ENCODE measurements at places on chromosomes 16 and 17.

DNA sequence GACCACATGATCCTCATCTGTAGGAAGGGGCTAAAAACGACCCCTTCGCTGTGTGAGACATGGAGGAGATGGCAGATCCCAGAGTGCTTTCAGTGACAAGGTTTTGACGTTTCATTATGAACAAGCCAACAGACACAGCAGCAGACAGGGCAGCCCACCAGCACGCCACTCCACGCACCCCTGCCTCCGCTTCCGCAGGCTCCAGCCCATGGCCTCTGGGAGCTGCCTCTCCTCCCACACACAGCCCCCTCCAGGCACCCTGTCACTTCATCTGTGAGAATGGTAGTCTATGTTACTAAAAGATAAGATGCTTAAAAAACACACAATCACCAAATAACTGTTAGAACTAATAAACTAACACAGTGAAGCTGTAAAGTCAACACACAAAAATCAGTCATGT is 12.3 kb upstream of the ADCY7 start:
- DNase-seq: no peak

DNA sequence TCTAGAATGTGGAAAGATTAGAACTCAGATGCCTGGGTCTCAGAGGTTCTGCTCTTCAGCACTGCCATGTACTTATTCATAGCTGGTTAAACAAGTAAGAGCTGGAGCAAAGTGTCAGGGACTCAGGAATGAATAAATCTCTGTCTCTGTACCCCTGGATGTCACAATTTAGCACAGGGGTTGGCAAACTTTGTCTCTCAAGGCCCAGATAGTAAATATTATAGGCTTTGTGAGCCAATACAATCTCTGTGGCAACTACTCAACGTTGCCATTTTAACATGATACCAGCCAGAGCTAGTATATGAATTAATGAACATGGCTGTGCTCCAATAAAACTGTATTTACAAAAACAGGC is 220.3 kb upstream of the MON1B start:
- no peak for DNase-seq

DNA sequence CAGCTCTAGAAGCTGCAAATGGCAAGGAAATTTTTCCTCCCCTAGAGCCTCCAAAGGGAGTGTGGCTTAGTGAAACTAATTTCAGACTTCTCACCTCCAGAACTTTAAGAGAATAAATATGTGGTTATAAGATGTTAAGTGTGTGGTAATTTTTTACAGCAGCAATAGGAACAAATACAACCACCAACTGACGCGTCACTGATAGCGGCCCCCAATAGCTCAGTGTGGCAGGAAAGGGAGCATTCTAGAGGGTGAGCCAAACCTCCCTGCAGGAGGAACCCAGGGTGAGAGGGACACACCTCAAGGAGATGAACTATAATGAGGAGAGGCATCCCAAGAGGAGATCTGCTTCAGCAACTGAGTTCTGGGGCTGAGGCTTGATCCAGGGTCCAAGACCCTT is 4.0 kb downstream of the CCL4 start:
- DNase-seq: no peak

- DNase-seq: no peak
These were observed 200.6 kb upstream of the EEF2KMT start for GRCh38 chr16:5298202-5298601.

DNA sequence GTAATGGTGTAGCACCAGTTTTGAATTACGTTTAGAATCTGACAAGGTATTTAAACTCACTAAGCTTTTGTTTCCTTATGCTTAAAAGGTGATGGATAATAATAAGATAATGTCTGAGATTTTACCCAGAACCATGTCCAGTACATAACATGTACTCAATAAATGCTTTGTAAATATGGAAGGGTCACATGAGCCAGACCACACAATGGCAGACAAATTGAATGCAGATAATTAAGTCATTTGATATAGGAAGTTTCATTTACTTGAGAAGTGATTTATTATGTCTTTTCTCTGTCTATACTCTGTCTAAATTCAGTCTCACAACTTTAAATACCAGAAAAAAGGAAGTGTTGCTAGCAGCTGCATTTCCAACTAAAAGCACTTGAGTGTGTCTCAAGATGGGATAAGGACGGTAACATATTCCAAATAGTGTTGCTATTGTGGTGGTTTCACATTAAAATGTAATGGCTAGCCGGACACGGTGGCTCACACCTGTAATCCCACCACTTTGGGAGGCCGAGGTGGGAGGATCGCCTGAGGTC is 52.5 kb upstream of the DHX40 start:
- no peak for DNase-seq

DNA sequence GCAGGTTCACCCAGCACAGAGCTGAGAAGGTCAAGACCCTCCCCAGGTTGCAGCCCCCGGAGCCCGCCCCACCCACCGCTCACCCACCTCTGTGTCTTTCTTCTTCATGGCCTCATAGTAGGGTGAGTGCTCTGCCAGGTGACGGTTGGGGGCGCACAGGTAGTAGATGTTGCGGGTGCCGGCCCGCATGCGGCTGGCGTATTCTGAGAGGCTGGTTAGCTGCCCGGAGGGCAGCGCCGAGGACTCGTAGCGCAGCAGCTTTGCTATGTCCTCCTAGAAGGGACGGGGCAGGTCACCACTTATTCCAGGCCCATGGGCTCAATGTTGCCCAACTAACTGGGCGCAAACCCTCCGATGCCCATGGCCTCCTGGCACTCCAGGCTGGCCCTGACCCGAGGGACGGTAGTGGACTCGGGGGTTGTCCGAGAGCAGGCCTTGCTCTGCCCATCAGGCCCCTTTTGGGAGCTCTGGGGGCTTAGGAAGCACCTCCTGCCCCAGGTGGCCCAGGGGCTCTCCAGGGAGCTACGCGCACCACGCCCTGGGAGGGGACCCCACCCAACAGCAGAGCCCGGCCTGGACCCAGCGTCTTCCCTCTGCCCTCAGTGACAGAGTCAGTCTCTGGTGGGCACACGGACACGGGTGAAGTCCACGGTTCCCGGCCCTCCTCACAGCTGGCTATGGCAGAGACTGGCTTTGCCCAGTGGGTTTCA is 9.9 kb downstream of the DNASE1 start:
- no peak for DNase-seq

GRCh38 chr16:66851166-66851964 is 7.2 kb downstream of the CA7 start:
- DNase-seq: no peak

DNA sequence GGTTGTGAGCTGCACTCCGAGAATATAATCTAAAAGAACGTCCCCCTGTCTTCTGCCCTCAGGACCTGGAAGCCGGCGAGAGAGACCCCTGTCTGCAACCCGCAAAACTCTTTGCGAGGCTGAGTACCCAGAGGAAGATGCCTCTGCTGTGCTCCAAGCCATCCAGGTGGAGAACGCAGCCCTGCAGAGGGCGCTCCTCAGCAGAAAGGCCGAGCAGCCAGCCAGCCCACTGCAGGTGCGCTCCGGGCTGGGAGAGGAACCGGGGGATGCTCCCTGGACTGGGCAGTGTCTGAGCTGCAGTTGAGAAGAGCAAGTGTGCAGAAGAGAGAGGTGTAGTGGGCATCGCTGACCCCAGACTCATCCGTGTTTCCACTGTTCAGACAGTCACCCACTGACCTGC is 148.3 kb downstream of the KATNIP start:
- no peak for DNase-seq

- no peak for DNase-seq
These were observed 65.8 kb downstream of the CYTH1 start for GRCh38 chr17:78716292-78716691.

GRCh38 chr16:65781363-65781762 is 585.1 kb upstream of the CDH5 start:
- DNase-seq: no peak

DNA sequence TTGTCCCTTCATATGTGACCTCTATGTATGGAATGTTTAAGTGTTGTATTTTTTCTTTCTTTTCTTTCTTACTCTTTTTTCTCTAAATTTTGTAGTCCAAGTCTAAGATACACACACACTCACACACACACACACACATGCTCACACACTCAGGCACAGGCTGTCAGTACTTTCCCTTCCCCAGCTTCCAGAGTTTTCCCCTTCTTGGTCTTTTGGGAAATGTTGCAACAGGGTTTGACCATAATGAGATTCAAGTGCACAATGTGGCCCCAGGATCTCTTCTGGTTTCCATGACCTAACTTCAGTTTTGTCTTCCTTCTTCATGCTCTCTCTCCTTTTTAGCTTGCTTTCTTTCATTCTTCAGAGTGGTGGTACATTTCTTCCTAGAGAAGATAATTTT is 289.8 kb upstream of the FOXF1 start:
- DNase-seq: no peak

GRCh38 chr16:19890901-19891300 is 6.3 kb upstream of the GPRC5B start:
- DNase-seq: no peak

- no peak for DNase-seq
These were observed 52.5 kb upstream of the CLEC19A start for GRCh38 chr16:19232988-19233387.

- no peak for DNase-seq
These were observed 5.4 kb upstream of the CRYBA1 start for GRCh38 chr17:29240968-29241963.

DNA sequence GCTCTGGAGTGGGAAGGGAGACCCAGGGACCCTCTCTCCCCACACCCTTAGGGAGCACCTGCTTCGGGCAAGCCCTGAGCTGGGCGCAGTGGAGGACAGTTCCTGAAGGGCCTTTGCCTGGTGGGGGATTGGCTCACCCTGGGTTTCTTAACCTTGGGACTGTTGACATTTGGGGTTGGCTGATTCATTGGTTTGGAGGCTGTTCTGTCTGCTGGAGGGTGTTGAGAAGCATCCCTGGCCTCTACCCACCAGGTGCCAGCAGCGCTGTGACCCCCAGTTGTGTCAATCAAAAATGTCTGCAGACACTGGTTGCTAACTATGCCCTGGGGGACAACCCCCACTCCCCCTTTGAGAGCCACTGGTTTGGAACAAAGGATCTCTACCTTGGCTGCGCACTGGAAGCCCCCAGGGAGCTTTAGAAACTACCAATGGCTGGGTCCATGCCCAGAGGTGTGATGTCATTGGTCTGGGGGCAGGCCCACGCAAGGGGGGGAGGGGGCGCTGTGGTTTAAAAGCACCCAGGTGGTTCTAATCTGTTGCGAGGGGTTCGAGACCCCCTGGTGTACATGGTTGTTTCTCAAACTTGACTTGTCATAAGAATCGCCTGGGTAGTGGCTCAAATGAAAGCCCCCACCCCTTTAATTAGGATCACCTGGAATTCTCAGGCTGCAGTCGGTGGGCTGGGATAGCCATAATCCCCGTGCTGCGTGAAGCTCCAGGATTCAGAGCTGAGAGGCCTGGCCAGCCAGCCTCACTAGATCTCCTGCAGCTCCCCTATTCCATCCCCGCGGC is 151.9 kb upstream of the GSE1 start:
- DNase-seq: no peak

DNA sequence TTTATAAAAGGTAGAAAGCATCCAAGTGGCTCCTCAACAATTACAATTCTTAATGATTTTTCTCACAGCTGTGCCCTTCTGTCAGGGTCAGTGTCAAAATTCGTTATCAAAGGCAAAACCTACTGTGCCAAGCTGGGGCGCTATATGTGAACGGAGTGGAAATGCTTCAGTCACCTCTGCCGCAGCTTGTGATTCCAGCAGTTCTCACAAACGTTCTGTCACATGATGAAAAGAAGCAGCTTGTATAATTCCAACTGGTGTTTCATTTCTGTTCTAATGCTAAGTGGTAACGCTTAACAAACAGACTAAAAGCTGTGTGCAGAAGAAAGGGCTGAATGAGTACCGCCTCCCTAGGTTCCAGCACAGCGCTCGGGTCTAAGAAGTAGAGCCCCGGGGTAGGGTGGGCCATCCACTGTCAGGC is 14.2 kb downstream of the PLD6 start:
- DNase-seq: no peak

DNA sequence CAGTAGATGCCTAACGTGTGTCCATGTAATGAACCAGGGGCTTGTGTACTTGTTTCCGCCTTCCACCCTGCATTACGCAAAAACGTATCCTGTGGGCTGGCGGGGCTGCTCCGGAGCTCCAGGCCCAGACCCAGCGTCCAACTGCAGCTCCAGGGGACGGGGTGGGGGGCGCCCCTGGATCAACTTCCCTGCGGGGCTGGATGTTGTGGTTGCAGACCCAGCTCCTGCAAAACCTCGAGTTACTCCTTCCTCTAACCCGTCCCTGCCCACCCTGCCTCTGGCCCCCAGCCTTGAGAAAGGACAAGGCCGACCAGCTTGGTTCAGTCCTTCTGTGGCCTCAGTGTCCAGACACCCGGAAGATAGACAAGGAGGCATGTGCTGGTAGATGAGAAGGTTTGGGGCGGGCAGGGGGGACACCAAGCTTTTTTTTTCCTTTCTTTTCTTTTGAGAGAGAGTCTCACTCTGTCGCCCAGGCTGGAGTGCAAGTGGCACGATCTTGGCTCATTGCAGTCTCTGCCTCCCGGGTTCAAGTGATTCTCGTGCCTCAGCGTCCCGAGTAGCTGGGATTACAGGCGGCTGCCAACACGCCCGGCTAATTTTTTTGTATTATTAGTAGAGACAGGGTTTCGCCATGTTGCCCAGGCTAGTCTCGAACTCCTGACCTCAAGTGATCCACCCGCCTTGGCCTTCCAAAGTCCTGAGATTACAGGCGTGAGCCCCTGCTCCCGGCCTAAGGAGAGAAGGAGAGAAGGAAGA is 731 bp upstream of the EXOC7 start:
- no peak for DNase-seq

DNA sequence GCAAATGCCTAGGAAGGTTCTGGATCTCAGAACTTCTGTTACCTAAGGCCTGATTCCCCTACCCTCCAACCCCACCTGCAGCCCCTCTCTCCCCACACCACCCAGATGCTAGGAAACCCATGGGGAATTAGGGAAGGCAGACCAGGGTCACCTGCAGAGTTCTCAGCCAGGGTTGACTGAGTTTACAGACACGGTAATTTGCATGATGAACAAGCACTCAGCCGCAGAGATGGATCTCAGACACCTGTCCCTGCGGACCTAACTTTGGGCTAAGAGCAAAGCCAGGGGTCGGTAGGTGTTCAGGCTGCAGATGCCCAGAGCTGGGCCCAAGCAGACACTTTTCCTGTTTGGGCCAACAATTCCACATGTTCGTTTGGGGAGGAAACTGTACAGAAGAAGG is 2.9 kb downstream of the ABI3 start:
- no peak for DNase-seq

- no peak for DNase-seq
These were observed 58.9 kb downstream of the CYTH1 start for GRCh38 chr17:78723001-78723796.

- DNase-seq: no peak
These were observed 101.2 kb downstream of the SSH2 start for GRCh38 chr17:29828676-29829284.

- no peak for DNase-seq
These were observed 23.9 kb upstream of the TAT start for GRCh38 chr16:71600822-71601221.

- DNase-seq: no peak
These were observed 33.8 kb downstream of the GTF3C1 start for GRCh38 chr16:27515874-27516353.

DNA sequence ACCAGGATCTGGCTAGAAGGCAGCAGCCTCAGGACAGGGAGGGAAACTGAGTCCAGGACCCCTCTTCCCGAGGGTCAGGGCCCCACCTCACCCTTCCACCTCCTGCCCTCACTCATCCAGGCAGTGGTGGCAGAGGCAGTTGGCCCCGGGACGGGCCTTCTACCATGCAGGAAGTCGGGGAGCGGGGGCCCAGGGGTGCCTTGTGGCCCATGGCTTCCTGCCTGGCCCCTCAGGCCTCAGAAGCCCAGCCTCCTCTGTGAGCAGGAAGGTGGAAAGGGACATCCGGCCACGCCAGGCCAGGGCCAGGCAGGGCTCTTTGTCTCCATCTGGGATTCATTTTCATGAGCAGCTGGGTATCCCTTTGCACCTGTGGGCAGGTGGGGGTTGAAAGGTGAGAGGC is 58.5 kb downstream of the BAHCC1 start:
- no peak for DNase-seq
